Neuronal stem cell (in vitro differentiated cells): ENCODE measurements at places on chromosomes 2 and 18.

- peak; percentile 43 for DNase-seq
These were observed 144.0 kb downstream of the TNS1 start for GRCh38 chr2:217858519-217859491.

GRCh38 chr18:12079491-12080237 lies 14.0 kb upstream of the ANKRD62 start:
- DNase-seq: no peak

DNA sequence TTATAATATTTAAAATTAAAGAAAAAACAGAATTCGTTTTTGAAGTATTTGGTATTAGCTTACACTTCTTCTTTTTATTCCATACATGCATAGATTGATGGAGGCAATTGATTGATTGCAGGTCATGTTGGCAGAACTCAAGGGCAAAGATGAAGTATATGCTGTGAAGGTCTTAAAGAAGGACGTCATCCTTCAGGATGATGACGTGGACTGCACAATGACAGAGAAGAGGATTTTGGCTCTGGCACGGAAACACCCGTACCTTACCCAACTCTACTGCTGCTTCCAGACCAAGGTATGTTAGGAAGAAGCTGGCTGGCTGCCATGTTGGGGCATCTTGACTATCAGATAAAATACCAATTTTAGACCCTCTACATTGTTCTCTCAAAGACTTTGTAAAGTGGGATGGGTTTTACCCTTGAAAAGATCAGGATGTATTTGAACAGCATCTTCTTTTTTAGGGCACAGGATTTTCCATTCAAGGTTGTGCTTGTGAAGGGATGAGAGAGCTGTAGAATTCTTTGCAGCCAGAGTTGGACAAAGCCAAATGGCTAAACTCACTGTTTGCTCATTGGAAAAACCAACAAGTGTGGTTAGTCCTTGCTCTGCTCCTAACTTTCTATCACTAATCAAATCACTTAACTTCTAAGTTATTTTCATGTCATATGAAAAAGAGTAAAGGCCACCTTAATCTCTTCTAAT lies 286.8 kb upstream of the EPAS1 start:
- no peak for DNase-seq

DNA sequence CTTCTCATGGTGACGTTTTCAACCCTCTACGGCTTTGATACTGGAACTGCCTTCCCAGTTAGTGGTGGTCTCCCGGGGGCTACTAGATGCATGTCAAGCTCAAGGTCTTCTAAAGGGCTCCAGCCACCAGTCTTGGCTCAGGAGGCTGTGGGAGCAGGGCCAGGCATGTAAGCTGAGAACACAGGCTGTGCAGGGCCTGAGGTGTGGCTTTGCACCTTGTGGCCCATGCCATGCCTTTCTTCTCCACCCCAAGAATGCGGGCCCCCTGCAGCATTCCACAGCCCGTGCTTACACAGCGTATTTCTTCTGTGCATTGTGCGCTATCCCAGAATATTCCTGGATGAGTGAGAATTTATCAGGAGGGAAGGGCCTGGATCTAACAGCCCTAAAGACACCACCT lies 144.9 kb downstream of the SEPTIN10 start:
- DNase-seq: no peak

GRCh38 chr18:34718610-34719009 lies 8.5 kb downstream of the DTNA start:
- DNase-seq: no peak

DNA sequence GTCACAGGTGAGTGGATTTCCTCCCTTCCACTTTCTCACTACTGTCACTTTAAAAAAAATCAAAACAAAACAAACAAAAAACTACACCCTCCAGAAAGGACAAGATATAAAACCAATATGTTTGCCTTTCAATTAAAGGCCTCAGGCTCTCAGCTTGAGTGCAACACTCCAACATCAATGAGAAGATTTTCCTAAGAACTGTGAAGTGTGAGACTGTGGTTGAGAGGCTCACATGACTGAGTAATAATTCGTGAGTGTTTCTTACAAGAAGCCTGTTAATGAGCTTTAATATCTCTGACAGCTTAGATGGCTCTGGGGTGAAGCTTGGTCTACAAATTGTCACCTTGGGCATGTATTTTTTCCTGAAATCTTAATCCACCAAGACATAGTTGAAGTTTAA lies 216.1 kb downstream of the ETAA1 start:
- no peak for DNase-seq

DNA sequence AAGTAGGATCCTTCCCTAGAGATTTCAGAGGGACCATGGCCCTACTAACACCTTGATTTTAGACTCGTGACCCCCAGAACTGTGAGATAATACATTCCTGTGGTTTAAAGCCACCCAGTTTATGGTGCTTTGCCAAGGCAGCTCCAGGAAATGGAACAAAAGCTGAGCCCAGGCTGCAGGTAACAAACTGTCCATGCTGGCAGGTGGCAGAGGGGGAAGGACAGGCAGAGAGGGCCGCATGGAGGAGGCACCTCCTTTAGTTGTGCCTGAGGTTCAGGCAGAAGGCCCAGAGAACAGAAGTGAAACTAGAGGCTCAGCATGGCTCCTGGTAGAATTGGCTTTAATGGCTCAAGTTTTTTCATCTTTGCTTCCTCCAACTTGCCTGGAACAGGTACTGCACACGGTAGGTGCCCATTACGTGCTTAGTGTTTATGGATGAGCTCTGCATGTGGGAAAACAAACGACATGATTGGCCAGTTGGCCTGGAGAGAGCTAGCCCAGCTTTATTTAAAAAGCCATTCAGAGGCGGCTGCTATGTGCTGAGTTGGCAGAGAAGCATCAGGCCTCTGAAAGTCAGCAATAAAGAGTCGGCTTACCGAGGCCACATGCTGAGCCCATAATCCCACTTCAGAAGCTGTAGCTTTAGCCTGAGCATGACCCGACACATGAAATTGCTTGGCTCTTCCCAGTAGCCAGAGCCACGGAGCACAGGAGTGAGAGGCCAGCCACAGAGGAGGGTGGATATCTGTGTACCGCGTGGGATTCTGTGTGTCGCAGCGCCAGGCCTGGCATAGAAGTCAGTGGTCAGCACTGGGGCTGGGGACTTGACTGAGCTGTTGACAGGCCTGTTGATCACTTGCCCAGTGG lies 36.5 kb downstream of the HS1BP3 start:
- DNase-seq: peak; percentile 61

DNA sequence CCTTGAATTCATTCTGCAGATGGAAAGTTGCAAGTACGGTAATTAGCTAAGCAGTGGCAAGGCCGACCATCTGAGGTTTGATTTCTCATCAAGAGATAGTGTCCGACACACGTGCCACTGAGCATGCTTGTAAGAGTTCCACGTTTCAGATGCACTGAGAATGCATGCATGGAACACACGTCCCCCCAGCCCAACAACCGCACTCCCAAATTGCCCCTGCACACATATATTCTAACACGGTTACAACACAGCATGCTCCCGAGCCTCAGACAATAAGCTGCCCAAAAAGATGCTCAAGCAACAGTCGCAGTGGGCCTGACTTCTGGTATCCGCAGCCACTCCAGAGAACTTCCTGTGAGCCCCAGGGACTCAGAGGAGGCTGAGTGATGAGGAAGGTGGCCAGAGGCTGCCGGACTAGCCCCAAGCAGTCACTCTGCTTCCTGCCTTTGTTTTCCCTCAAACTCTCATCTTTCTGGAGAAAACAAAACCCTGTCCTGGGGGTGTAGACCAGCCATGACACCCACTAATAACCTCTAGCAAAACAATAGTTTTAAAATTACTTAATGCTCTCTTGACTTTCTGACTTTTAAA lies 204.0 kb downstream of the TGIF1 start:
- DNase-seq: no peak

DNA sequence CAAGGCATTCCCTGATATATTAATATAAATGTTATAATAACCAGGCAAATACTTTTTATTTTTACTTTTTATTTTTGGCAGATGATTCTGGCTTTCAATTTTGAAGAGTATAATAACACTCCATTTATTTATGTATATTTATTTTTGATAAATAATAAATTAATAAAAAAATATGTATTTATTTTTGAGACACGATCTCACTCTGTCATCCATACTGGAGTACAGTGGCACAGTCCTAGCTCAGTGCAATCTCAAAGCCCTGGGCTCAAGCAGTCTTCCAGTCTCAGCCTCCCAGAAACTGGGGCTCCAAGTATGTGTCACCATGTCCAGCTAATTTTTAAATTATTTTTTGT lies 93.4 kb upstream of the ITGA6 start:
- no peak for DNase-seq
